Left ventricle myocardium superior (tissue), 1 donor: ENCODE measurements at places on chromosomes 4 and X. TPM values are rescaled to one million over a fixed set of nuclear protein-coding genes. Genes with fewer than 3 reads are reported as not detected.

MAP7D2 gene
- 0.74 TPM for total RNA-seq

TRIM60 gene
- not detected for total RNA-seq

HAND2 gene
- total RNA-seq = 180 TPM

TRIM75 gene
- total RNA-seq = not detected

TRIM61 gene
- 2.4 TPM for total RNA-seq

GPR143 gene
- total RNA-seq = not detected

SHISA3 gene
- 5.4 TPM for total RNA-seq

OPRPN gene
- not detected for total RNA-seq

DNA sequence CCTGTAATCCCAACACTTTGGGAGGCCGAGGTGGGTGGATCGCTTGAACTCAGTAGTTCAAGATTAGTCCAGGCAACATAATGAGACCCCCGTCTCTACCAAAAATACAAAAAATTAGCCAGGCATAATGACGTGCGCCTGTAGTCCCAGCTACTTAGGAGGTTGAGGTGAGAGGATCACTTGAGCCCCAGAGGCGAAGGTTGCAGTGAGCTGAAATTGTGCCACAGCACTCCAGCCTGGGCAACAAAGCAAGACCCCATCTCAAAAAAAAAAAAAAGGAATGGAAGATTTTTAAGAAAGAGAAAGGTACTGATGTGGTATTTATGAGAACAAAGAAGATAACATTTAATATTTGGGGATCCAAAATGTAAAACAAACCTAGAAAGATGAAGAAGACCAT lies 27.0 kb upstream of the NMU start:
- DNase-seq = no peak

GRCh38 chrX:131677655-131678628 lies 134.1 kb downstream of the OR13H1 start:
- DNase-seq = no peak

- no peak for DNase-seq
Measured at GRCh38 chrX:15820106-15821073, 30.1 kb downstream of the ZRSR2 start.

DNA sequence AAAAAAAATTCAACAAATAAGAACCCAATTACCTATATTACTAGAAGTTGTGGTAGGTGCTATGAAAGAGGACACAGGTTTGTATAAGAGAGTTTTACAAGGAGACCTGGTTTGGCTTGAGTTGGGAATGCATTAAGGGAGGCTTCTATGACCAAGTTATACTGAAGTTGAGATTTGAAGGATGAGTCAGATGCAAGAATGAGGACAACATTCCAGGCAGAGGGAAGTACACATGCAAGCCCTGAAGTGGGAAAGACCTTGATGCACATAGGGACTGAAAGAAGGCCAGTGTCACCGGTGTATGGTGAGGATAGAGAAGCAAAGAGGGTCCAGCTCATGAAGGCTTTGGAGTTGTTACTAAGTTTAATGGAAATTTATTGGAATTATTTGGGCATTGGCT lies 52.2 kb downstream of the ANK2 start:
- no peak for DNase-seq

- no peak for DNase-seq
Measured at GRCh38 chrX:49896951-49897350, 17.7 kb downstream of the USP27X start.

GRCh38 chrX:4253092-4253491 lies 539.6 kb upstream of the PRKX start:
- no peak for DNase-seq

DNA sequence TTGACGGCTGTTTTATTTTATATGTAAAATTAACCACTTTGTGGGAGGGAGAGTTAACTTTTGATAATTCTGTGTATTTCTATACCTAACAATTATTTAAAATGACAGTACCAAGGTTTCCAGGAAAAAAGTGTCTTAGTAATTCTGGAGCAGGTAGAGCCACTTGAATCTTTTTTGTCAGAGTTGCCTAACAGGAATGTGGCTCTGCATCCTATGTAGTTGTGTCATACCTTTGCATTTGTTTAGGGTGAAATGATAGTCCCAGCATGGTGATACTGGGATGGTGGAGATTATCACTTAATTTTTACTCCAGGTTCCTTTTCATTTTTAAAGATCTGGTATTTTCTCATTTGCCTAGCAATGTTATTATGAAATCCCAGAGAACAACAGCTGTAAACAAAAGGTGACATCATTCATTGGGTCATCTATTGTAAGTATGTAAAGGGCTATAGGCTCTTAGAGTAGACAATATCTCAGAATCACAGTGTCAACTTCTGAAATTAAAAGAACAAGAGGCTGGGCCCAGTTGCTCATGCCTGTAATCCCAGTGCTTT lies 9.6 kb downstream of the SGMS2 start:
- DNase-seq = no peak

- DNase-seq = no peak
Measured at GRCh38 chr4:7626531-7626930, 191.8 kb upstream of the PSAPL1 start.

- no peak for DNase-seq
Measured at GRCh38 chr4:41258783-41259182, 2.1 kb downstream of the UCHL1 start.
